Naive thymus-derived CD4-positive, alpha-beta T cell (primary cell): ENCODE measurements at places on chromosomes 7 and 10. TPM values are rescaled to one million over a fixed set of nuclear protein-coding genes. Genes with fewer than 3 reads are reported as not detected.

Gene SCRN1
- 2.5 TPM for total RNA-seq

Gene GSDME
- total RNA-seq: 1.2 TPM

Gene WDFY4
- total RNA-seq: 39.3 TPM

Gene PIK3AP1
- 2.5 TPM for total RNA-seq

Gene ANXA8L1
- total RNA-seq: not detected

Gene NUPR2
- total RNA-seq: not detected

Gene ITPRID1
- not detected for total RNA-seq

Gene ABCB4
- 0.84 TPM for total RNA-seq

Gene FAM185A
- total RNA-seq: 11.1 TPM

Gene STYXL1
- 11.3 TPM for total RNA-seq

Gene GNAT3
- not detected for total RNA-seq

Gene EEPD1
- 2.7 TPM for total RNA-seq

Gene C10orf53
- total RNA-seq: not detected

Gene SLC18A3
- total RNA-seq: not detected

Gene GRB10
- total RNA-seq: 7.2 TPM

Gene GRM3
- total RNA-seq: not detected

Gene PUS7
- 5.4 TPM for total RNA-seq

Gene HMX3
- not detected for total RNA-seq

Gene SPDYE8
- total RNA-seq: not detected

Gene CNPY1
- total RNA-seq: not detected

Gene SCART1
- total RNA-seq: 4.8 TPM

Gene C10orf67
- 0.08 TPM in 1 of 2 replicates, not detected in the other for total RNA-seq

Gene PMS2
- 22.2 and 25.2 TPM in 2 replicates for total RNA-seq

Gene PNLIPRP1
- not detected for total RNA-seq

Gene ATG9B
- total RNA-seq: 20.9 TPM

Gene YAE1
- total RNA-seq: 14.6 TPM

Gene GIMAP6
- 152 TPM for total RNA-seq

Gene RNF133
- not detected for total RNA-seq

Gene RBM20
- 0.40 TPM for total RNA-seq

Gene BAMBI
- total RNA-seq: 0.12 TPM in 1 of 2 replicates, not detected in the other

Gene AKR1C3
- 6.1 TPM for total RNA-seq

Gene CPVL
- total RNA-seq: 12.2 TPM

Gene PPP1R3C
- 0.15 TPM in 1 of 2 replicates, not detected in the other for total RNA-seq

Gene ACHE
- total RNA-seq: 0.11 TPM

Gene RBP4
- total RNA-seq: not detected in 2 replicates

Gene TAS2R3
- 11.4 TPM for total RNA-seq

Gene SUGCT
- total RNA-seq: 2.2 TPM

Gene RADIL
- not detected for total RNA-seq

Gene PRSS37
- not detected for total RNA-seq

Gene DCLRE1C
- 38.7 and 39.2 TPM in 2 replicates for total RNA-seq

Gene PHYHIPL
- not detected for total RNA-seq

Gene ATRNL1
- total RNA-seq: 0.46 and 0.69 TPM in 2 replicates

Gene PON3
- total RNA-seq: not detected

Gene HGF
- total RNA-seq: 4.3 TPM

Gene GPR158
- total RNA-seq: not detected

Gene EPHB4
- 6.8 TPM for total RNA-seq

Gene C10orf62
- not detected in 2 replicates for total RNA-seq

Gene ITGA8
- total RNA-seq: not detected in 2 replicates

Gene C10orf143
- 10.2 TPM for total RNA-seq

Gene GRM8
- total RNA-seq: not detected
